Activated effector memory CD4-positive, alpha-beta T cell treated with Interleukin-2 at 50 U/mL for 16 hours (primary cell): ENCODE measurements at places on chromosomes 1 and 21.

GRCh38 chr1:52063192-52063591, 7.1 kb downstream of the BTF3L4 start:
- DNase-seq = no peak

- no peak for DNase-seq
These were observed 46.4 kb downstream of the GORAB start for GRCh38 chr1:170578359-170578758.

- DNase-seq = no peak
These were observed 32.0 kb downstream of the S100A6 start for GRCh38 chr1:153503766-153504165.

DNA sequence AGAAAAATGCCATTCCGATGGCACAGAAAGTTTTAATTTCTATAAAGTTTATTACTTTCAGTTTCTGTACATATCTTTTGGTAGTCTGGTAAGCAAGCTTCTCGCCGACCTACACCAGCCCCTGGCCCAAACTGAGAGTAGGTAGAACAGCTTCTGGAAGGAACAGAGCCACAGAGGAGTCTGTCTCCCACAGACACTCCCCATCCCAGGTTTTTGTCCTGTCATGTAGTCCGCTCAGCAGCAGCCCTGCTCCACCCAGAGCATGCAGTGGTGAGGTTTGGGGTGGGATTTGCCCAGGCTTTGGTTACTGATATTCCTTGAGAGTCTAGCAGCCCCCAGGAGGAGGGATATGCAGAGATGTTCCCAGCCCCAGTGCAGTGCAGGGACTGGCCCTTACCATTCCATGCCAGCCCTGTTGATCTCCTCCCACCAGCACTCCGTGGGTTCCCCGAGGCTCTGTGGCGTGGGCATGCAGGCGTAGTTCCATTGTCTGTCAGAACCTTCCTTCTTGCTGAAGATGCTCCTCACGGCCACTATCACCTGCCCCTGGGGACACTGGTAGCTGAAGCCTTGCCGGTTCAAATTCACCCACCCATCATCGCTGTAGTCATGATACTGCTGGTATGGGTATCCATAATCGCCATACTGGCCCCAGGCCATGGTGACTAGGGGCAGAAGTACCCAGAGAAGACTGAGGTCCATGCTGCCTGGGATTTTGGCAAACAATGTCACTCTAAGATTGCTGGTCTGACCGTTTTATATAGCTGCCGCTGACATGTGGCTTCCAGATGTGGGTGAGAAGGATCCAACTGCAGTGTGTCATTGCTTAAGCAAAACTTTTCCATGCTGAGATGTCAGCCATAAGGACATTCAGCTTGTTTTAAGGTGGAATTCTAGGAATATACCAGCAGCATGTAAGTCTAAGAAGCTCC, at the start of gene DPT:
Gene DPT (minus strand): TSS at position 734 of the 932 bp plus-strand sequence. CDS start 32 bp downstream, at position 702.
- DNase-seq = no peak

GRCh38 chr1:203996126-203996525, 76.8 kb upstream of the SOX13 start:
- no peak for DNase-seq

DNA sequence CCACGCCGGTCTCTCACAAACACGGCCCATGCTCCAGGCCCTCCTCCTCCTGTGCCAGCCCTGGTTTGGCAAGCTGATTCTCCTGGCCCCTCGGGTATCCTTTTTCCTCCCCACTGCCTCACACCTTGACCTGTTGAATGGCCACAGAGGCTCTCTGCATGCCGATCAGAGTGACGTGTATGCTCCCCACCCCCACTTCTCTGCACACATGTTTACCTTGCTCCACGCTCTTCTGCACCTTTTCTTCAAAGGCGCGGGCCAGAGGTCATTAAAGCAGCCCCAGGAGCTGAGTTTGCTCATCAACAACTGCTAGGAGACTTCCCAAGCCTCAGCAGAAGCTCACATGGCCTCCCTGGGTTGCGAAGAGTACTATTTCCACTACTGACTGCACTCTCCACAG, 139.3 kb upstream of the EDN2 start:
- no peak for DNase-seq

- no peak for DNase-seq
These were observed 41.7 kb downstream of the WDR4 start for GRCh38 chr21:42837421-42838211.

- DNase-seq = no peak
These were observed 17.1 kb downstream of the FBLIM1 start for GRCh38 chr1:15775706-15776105.

GRCh38 chr21:28431022-28431421, 561.7 kb downstream of the LTN1 start:
- no peak for DNase-seq

- no peak for DNase-seq
These were observed 7.0 kb downstream of the COLGALT2 start for GRCh38 chr1:184030433-184031091.

GRCh38 chr1:244013100-244013499, 38.0 kb upstream of the ZBTB18 start:
- DNase-seq = no peak
